ENCODE measurements at places on chromosomes 3 and 15.

DNA sequence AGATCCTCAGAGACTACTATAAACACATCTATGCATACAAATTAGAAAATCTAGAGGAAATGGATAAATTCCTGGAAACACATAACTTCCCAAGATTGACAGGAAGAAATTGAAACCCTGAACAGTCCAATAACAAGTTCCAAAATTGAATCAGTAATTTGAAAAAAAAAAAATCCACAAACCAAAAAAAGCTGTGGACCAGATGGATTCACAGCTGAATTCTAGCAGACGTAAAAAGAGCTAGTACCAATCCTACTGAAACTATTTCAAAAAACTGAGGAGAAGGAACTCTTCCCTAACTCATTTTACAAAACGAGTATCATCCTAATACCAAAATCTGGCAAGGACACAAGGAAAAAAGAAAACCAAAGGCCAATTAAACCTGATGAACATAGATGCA, 77.0 kb upstream of the FXR1 start:
- H3K4me1 ChIP-seq: no peaks in the 10 kb centered on the region
- H3K27ac ChIP-seq: no peak overlapping the region
- no peaks in the 10 kb centered on the region for H3K36me3 ChIP-seq

DNA sequence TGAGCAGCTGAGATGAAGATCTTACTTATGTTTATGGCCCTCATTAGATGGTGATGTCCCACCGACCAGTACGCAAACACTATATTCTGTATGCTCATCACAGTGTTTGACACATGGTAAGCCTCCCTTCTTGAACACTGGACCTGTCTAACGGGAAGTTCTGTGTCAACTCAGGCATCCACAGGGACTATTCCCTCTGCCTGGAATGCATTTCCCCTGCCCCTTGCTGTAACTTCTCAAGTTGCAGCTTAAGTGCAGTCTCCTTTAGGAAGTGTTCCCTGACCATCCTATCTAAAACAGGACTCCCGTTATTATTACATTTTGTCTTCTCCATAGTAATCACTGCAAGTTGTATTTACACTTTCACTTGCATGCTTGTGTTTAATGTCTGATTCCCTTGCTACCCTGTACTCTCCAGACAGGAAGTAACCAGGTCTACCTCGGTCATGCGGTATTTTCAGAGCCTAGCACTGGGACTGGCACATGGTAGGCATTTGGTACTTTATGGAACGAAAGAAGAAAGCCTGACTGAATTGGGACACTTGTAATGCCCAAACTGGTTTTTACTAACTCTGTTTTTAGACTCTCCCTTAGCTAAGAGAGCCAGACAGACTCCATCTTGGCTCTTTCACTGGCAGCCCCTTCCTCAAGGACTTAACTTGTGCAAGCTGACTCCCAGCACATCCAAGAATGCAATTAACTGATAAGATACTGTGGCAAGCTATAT, 8.7 kb downstream of the DET1 start:
- H3K4me1 ChIP-seq: no peaks in the 10 kb centered on the region
- H3K27ac ChIP-seq: no peak overlapping the region
- DNase-seq: no peak
- no peak overlapping the region for H3K4me3 ChIP-seq
- H3K36me3 ChIP-seq: peaks cover 18% of the 10 kb centered on the region
- H3K27me3 ChIP-seq: no peaks in the 10 kb centered on the region

DNA sequence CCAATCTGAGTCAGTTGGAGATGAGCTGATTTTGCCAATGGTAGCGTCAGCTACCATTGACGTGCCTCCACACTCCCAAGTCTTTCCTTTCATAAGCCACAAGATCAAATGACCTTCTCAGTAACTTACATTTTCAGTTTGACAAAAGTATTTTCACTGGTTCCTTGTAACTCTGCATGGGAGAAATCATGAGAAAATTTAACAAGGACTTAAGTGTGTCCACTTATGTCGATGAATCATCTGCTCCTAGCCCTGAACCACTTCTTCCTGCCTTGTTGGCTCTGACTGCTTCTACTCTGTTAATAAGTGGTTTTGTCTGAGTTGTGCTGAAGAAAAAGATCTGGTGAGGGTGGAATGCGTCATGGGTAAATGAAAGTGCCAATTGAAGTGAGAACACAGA, 101.2 kb downstream of the NFKBIZ start:
- no peaks in the 10 kb centered on the region for H3K27me3 ChIP-seq
- H3K4me1 ChIP-seq: peaks cover 37% of the 10 kb centered on the region
- H3K36me3 ChIP-seq: no peaks in the 10 kb centered on the region
- H3K27ac ChIP-seq: peak overlapping the region; percentile 87
- peak overlapping the region; percentile 38 for H3K4me3 ChIP-seq

- peaks cover 30% of the 10 kb centered on the region for H3K36me3 ChIP-seq
- H3K27me3 ChIP-seq: peaks cover 3% of the 10 kb centered on the region
- H3K4me3 ChIP-seq: peak overlapping the region; percentile 84
- peaks cover 52% of the 10 kb centered on the region for H3K4me1 ChIP-seq
- peak overlapping the region; percentile 98 for H3K27ac ChIP-seq
Observed at GRCh38 chr3:133572158-133573053, 1.1 kb upstream of the CDV3 start.

- H3K36me3 ChIP-seq: no peaks in the 10 kb centered on the region
- H3K4me3 ChIP-seq: no peak overlapping the region
- H3K27me3 ChIP-seq: peaks cover 2% of the 10 kb centered on the region
- H3K27ac ChIP-seq: no peak overlapping the region
- peaks cover 4% of the 10 kb centered on the region for H3K4me1 ChIP-seq
Observed at GRCh38 chr15:66132251-66132816, 121.2 kb downstream of the MEGF11 start.

DNA sequence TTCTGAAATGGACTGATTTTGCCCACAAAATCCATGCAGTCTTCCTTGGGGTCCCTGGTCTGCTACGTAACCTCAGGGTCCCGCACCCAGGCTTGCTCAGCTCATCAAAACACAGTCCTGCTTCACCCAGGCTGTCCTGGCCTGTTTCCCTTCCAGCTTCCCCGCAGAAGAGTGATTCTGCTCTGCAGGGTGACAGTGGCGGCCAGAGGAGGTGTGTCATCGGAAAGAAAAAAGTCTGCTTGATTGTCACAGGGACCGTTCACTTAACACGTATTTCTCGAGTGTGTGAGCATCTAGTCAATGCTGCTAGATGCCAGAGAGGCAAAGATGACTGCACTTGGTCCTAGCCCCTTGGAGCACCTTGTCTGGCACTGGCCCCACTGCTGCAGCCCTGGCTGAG, 50.1 kb upstream of the ABHD2 start:
- H3K27me3 ChIP-seq: peaks cover 14% of the 10 kb centered on the region
- peaks cover 7% of the 10 kb centered on the region for H3K4me1 ChIP-seq
- no peak overlapping the region for H3K27ac ChIP-seq
- DNase-seq: no peak
- H3K4me3 ChIP-seq: no peak overlapping the region

- no peak overlapping the region for H3K27ac ChIP-seq
- DNase-seq: no peak
- H3K4me3 ChIP-seq: no peak overlapping the region
- H3K27me3 ChIP-seq: peaks cover 38% of the 10 kb centered on the region
- H3K4me1 ChIP-seq: peaks cover 26% of the 10 kb centered on the region
- no peaks in the 10 kb centered on the region for H3K36me3 ChIP-seq
Observed at GRCh38 chr3:127480196-127480954, 110.2 kb downstream of the TPRA1 start.

- DNase-seq: no peak
- no peak overlapping the region for H3K27ac ChIP-seq
- H3K27me3 ChIP-seq: peaks cover 22% of the 10 kb centered on the region
- H3K4me3 ChIP-seq: no peak overlapping the region
Observed at GRCh38 chr3:171829841-171830517, 13.2 kb upstream of the TMEM212 start.

DNA sequence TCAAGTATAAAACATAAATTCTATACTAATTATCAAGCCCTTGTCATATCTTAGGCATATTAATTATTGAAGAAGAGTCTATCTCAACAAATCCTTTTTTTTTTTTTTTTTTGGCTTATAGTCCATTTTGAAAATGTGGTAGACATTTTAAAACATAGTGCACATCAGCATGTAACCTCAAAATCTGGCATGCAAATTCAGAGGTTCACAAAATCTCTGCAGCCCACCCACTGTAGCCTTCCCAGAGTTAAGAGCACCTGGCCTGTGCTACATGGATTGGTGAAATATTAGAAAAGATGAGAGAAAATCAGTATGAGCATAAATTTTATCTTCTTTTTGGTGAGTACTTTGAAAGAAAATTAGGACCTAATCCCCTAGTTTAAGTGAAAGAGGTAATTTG, 84.8 kb downstream of the MBNL1 start:
- no peak for DNase-seq
- H3K36me3 ChIP-seq: peaks cover 41% of the 10 kb centered on the region
- peaks cover 64% of the 10 kb centered on the region for H3K4me1 ChIP-seq
- no peaks in the 10 kb centered on the region for H3K27me3 ChIP-seq

DNA sequence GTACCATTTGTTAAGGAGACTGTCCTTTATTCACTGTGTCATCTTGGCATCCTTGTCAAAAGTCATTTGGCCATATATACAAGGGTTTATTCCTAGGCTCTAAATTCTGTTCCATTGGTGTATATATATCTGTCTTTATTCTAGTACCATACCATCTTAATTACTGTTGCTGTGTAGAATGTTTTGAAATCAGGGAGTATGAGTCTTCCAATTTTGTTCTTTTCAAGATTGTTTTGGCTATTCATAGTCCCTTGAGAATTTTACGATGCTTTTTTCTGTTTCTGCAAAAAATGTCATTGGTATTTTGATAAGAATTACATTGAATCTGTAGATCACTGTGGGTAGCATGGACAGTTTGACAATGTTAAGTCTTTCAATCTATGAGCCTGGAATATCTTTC, 28.7 kb downstream of the PFN2 start:
- no peaks in the 10 kb centered on the region for H3K27me3 ChIP-seq
- H3K36me3 ChIP-seq: peaks cover 56% of the 10 kb centered on the region
- H3K4me1 ChIP-seq: peaks cover 13% of the 10 kb centered on the region
- no peak for DNase-seq
- no peak overlapping the region for H3K4me3 ChIP-seq
- no peak overlapping the region for H3K27ac ChIP-seq

DNA sequence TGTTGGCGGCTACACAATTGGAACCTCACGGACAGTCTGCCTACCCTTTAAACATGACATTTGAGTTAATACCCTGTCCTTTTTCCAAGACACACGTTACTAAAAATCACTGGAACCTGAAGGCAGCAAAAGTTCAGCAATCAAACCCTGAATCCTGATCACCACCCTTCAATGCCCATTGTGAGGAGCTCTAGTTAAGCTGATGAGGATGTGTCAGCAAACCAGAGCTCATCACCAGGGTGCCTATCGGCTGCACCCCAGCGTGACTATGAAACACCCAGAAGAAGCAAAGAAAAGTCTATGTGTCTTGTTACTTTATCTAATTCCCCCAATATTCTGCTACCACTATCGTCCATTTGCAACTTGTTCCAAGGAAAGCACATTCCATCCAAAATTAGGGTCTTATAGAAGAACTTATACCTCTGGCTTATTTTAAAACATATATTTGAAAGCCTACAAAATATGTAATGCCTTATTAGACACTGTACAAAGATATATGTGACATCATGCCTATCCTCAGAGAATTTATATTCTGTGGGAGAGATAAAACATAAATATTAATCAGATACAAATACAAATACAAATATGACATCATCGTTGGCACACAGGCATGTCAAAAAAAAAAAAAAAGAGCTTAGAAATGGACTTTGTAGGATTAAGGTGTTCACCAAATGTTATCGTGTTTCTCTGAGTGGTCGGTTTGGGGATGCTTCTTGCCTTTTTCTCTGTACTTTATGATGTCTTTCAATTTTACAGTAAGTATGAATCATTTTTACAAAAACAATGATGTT, 219.7 kb upstream of the SETMAR start:
- H3K36me3 ChIP-seq: no peaks in the 10 kb centered on the region
- H3K27ac ChIP-seq: no peak overlapping the region
- H3K4me1 ChIP-seq: no peaks in the 10 kb centered on the region
- H3K4me3 ChIP-seq: no peak overlapping the region
- H3K27me3 ChIP-seq: no peaks in the 10 kb centered on the region

DNA sequence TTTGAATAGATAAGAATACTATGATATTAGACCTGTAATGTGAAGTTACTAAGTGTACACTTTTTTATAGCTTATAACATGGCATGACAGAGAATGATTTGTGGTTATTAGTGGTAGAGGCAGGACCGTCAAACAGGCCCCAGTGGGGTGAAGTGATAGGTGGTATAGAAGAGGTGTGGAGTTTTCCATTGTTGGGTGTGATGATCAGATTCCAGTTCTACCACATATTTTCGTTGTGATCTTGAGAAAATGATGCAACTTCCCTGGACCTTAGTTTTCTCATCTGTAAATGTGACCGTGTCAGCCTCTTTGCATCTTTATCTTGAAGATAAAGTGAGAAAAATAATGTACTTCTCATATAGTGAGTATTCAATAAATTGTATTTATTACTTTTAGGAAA, 30.3 kb upstream of the UTS2B start:
- no peaks in the 10 kb centered on the region for H3K27me3 ChIP-seq
- H3K4me3 ChIP-seq: no peak overlapping the region
- no peak overlapping the region for H3K27ac ChIP-seq
- peaks cover 12% of the 10 kb centered on the region for H3K36me3 ChIP-seq
- peaks cover 11% of the 10 kb centered on the region for H3K4me1 ChIP-seq
- DNase-seq: no peak

DNA sequence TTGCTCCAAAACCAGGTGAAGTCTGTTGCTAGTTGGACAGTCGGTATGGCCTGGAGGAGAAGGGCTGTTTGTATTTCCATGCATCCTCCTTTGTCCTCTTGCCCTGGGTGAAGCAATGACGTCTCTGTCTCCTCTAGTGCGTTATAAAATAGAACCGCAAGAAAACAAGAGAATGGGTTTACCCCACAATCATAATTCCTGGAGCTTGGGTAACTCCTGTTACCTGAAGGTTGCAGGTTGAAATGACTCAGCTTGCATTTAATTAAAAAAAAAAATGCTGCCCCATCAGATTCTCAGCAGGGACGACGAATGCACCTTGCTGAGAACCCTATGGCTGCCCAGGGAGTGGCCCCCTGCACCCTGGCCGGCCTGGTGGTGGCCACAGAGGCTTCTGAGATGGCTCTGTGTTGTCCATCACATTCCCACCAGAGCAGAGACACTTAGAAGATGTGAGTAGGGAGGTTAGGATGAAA, 228.2 kb upstream of the BHLHE40 start:
- H3K4me1 ChIP-seq: peaks cover 60% of the 10 kb centered on the region
- DNase-seq: no peak
- H3K27me3 ChIP-seq: no peaks in the 10 kb centered on the region
- H3K27ac ChIP-seq: peak overlapping the region; percentile 69

DNA sequence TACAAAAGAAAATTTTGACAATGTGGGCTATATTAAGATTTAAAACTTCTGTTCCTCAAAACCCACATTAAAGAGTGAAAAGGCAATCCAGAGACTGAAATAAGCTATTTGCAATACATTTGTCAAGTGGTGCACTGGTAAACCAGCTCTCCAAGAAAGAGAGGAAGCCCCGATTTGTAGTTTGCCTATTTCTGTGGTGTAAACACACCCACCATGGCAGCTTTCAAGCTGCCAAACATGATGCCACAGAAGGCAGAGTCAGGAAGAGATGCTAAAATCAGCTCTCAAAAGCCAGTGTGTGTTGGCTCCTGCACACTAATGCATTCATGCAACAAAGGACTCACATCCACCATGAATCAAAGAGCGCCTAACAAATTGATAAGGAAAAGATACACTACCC, 17.5 kb downstream of the RFTN1 start:
- H3K27ac ChIP-seq: peak overlapping the region; percentile 38
- no peaks in the 10 kb centered on the region for H3K27me3 ChIP-seq
- H3K36me3 ChIP-seq: peaks cover 62% of the 10 kb centered on the region
- peak overlapping the region; percentile 1 for H3K4me3 ChIP-seq
- peaks cover 65% of the 10 kb centered on the region for H3K4me1 ChIP-seq

- H3K36me3 ChIP-seq: peaks cover 6% of the 10 kb centered on the region
- H3K4me3 ChIP-seq: no peak overlapping the region
- no peak for DNase-seq
- no peak overlapping the region for H3K27ac ChIP-seq
- no peaks in the 10 kb centered on the region for H3K27me3 ChIP-seq
Observed at GRCh38 chr3:134228035-134228434, 22.6 kb downstream of the RYK start.

All from activated naive CD8-positive, alpha-beta T cell treated with anti-CD3 and anti-CD28 coated beads, Interleukin-2, amount 50 U/mL, for 24 hours (primary cell).